ENCODE measurements at places on chromosomes 12 and 14. TPM values are rescaled to one million over a fixed set of nuclear protein-coding genes. Genes with fewer than 3 reads are reported as not detected.

FGF23 gene
- not detected for total RNA-seq

MYO1H gene
- not detected for total RNA-seq

EPS8 gene
- total RNA-seq, result 15.7 TPM

TAS2R31 gene
- 5.1 TPM for total RNA-seq

CLBA1 gene
- total RNA-seq, result 5.2 TPM

OVCH1 gene
- total RNA-seq, result 0.85 TPM

CLIP1 gene
- total RNA-seq, result 39.3 TPM

NOVA1 gene
- 1.9 TPM for total RNA-seq

AGAP2 gene
- 0.09 TPM for total RNA-seq

Data from endothelial cell of coronary artery (primary cell).